ENCODE measurements at places on chromosomes 5 and 9. TPM values are rescaled to one million over a fixed set of nuclear protein-coding genes. Genes with fewer than 3 reads are reported as not detected.

The PRR7 gene
- polyA plus RNA-seq, result 4.8 TPM

The GABRB2 gene
- polyA plus RNA-seq, result 0.01 TPM

The ADAMTS6 gene
- 7.3 TPM for polyA plus RNA-seq

The PHF24 gene
- polyA plus RNA-seq, result not detected

The TAF11L10 gene
- not detected for polyA plus RNA-seq

The NPR3 gene
- polyA plus RNA-seq, result 0.01 TPM

The SPATA31E1 gene
- polyA plus RNA-seq, result not detected

The NFX1 gene
- 23.9 TPM for polyA plus RNA-seq

The KLF4 gene
- polyA plus RNA-seq, result 0.55 TPM

The TERT gene
- 3.5 TPM for polyA plus RNA-seq

The SPATA31A3 gene
- not detected for polyA plus RNA-seq

The CCNO gene
- not detected for polyA plus RNA-seq

The SCAMP1 gene
- 18.3 TPM for polyA plus RNA-seq

The PALM2AKAP2 gene
- 0.14 TPM for polyA plus RNA-seq

The CARD19 gene
- 62.0 TPM for polyA plus RNA-seq

The WHRN gene
- polyA plus RNA-seq, result 5.8 TPM

The TENT4A gene
- 6.3 TPM for polyA plus RNA-seq

The PCDHA9 gene
- 0.04 TPM for polyA plus RNA-seq

The RASGEF1C gene
- polyA plus RNA-seq, result not detected

The ADCY2 gene
- not detected for polyA plus RNA-seq

The TRPM3 gene
- under 0.01 TPM for polyA plus RNA-seq

The LHX2 gene
- not detected for polyA plus RNA-seq

The PCDHB15 gene
- polyA plus RNA-seq, result 0.48 TPM

The BARHL1 gene
- not detected for polyA plus RNA-seq

The ERGIC1 gene
- 184 TPM for polyA plus RNA-seq

The PPIC gene
- 5.1 TPM for polyA plus RNA-seq

The OXCT1 gene
- polyA plus RNA-seq, result 0.92 TPM

The C1QTNF2 gene
- polyA plus RNA-seq, result not detected

The ENHO gene
- polyA plus RNA-seq, result not detected

The BRD9 gene
- 5.2 TPM for polyA plus RNA-seq

The C8G gene
- polyA plus RNA-seq, result 12.8 TPM

The FGF1 gene
- not detected for polyA plus RNA-seq

The C5orf52 gene
- not detected for polyA plus RNA-seq

The LCN6 gene
- polyA plus RNA-seq, result not detected

The HTR4 gene
- not detected for polyA plus RNA-seq

The ELP1 gene
- polyA plus RNA-seq, result 137 TPM

The ADAMTS13 gene
- 4.5 TPM for polyA plus RNA-seq

The C5orf46 gene
- polyA plus RNA-seq, result not detected

The SHISAL2B gene
- polyA plus RNA-seq, result not detected
